ENCODE measurements at places on chromosomes 13 and 19. TPM values are rescaled to one million over a fixed set of nuclear protein-coding genes. Genes with fewer than 3 reads are reported as not detected.

DNA sequence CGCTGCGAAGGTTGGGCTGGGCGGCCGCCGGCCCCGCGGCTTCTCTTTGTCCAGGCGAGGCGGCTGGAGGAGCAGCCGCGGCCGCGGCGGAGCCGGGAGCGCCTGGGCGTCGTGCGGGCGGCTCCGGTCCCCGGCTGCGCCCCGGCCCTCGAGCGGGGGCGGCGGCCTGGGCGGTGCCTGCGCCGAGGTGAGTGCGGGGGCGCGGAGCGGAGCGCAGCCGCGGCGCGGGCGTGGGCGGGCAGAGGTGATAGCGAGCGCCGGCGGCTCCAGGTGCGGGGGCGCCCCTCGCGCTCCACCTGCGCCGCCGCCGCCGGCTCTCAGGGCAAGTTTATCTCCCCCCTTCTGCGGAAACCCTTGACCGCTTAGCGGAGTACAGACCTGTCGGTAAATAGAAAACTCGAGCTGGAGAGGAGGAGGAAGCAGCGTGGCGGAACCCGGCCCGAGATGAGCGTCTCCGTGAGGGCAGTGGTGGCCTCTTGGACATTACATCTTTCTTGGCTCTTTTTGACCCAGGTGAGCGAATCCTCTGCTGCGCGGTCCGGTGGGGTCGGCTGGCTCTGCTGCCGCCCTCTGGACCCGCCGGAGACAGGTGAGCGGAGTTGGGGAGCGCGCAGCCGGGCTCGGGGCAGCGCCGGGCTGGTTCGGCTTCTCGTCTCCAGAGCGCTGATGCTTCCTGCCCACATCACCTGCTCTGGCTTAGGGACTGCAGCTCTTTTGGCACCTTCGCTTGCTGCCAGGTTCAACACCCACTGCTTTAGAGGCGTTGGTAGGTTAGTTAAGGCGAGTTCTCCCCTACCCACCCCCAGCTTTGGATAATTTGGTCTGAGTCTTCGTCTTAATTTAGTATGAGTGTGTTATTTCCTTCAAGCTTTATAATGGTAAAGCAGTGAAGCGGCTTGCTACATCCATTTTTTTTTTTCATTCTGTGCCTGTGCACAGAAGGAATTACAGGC lies at the start of gene MTUS2:
TSS of gene MTUS2 (plus strand) at position 241 of the 953 bp plus-strand sequence.
- H3K4me1 ChIP-seq, result peaks cover 6% of the 10 kb centered on the region
- H3K4me3 ChIP-seq, result peak within 1 kb of the TSS; percentile 37
- no peak within 1 kb of the TSS for H3K27ac ChIP-seq
- H3K27me3 ChIP-seq, result peaks cover 35% of the 10 kb centered on the region
- H3K36me3 ChIP-seq, result no peaks in the 10 kb centered on the region

GRCh38 chr19:56295531-56296455 lies 18.8 kb downstream of the ZSCAN5A start:
- H3K36me3 ChIP-seq, result no peaks in the 10 kb centered on the region
- H3K27me3 ChIP-seq, result no peaks in the 10 kb centered on the region
- H3K27ac ChIP-seq, result no peak overlapping the region
- H3K4me3 ChIP-seq, result no peak overlapping the region
- peak; percentile 23 for DNase-seq

- H3K36me3 ChIP-seq, result no peaks in the 10 kb centered on the region
- H3K4me3 ChIP-seq, result no peak overlapping the region
- no peaks in the 10 kb centered on the region for H3K4me1 ChIP-seq
- H3K27ac ChIP-seq, result no peak overlapping the region
- no peak for DNase-seq
Measured at GRCh38 chr13:83297586-83298290, 584.5 kb downstream of the SLITRK1 start.

GRCh38 chr13:51071493-51071892 lies 39.6 kb downstream of the C13orf42 start:
- no peaks in the 10 kb centered on the region for H3K27me3 ChIP-seq
- no peak for DNase-seq
- H3K27ac ChIP-seq, result no peak overlapping the region

- peaks cover 4% of the 10 kb centered on the region for H3K4me1 ChIP-seq
- no peaks in the 10 kb centered on the region for H3K36me3 ChIP-seq
- DNase-seq, result peak; percentile 22
- peaks cover 22% of the 10 kb centered on the region for H3K27me3 ChIP-seq
- H3K27ac ChIP-seq, result no peak overlapping the region
Measured at GRCh38 chr13:20426766-20427448, 98.8 kb downstream of the CRYL1 start.

- DNase-seq, result no peak
- peaks cover 32% of the 10 kb centered on the region for H3K27me3 ChIP-seq
- H3K4me3 ChIP-seq, result no peak overlapping the region
Measured at GRCh38 chr13:45695198-45695730, 6.9 kb upstream of the CBY2 start.

- no peaks in the 10 kb centered on the region for H3K27me3 ChIP-seq
- H3K4me1 ChIP-seq, result no peaks in the 10 kb centered on the region
- H3K36me3 ChIP-seq, result no peaks in the 10 kb centered on the region
- no peak overlapping the region for H3K27ac ChIP-seq
Measured at GRCh38 chr19:55958356-55958755, 10.7 kb downstream of the NLRP8 start.

GRCh38 chr13:25902455-25902854 lies 149.4 kb downstream of the SHISA2 start:
- H3K27ac ChIP-seq, result no peak overlapping the region
- H3K4me3 ChIP-seq, result no peak overlapping the region
- H3K4me1 ChIP-seq, result no peaks in the 10 kb centered on the region
- DNase-seq, result no peak
- H3K36me3 ChIP-seq, result no peaks in the 10 kb centered on the region

- no peak overlapping the region for H3K27ac ChIP-seq
- H3K4me1 ChIP-seq, result no peaks in the 10 kb centered on the region
- no peak for DNase-seq
Measured at GRCh38 chr13:85993567-85993966, 194.3 kb upstream of the SLITRK6 start.

GRCh38 chr13:45207319-45207718 lies 6.5 kb upstream of the KCTD4 start:
- no peaks in the 10 kb centered on the region for H3K27me3 ChIP-seq
- no peak overlapping the region for H3K4me3 ChIP-seq
- peaks cover 35% of the 10 kb centered on the region for H3K4me1 ChIP-seq
- peaks cover 11% of the 10 kb centered on the region for H3K36me3 ChIP-seq
- peak overlapping the region; percentile 83 for H3K27ac ChIP-seq

GRCh38 chr13:27526516-27526915 lies 76.2 kb upstream of the MTIF3 start:
- no peaks in the 10 kb centered on the region for H3K4me1 ChIP-seq
- no peaks in the 10 kb centered on the region for H3K27me3 ChIP-seq
- H3K27ac ChIP-seq, result no peak overlapping the region
- no peak for DNase-seq

DNA sequence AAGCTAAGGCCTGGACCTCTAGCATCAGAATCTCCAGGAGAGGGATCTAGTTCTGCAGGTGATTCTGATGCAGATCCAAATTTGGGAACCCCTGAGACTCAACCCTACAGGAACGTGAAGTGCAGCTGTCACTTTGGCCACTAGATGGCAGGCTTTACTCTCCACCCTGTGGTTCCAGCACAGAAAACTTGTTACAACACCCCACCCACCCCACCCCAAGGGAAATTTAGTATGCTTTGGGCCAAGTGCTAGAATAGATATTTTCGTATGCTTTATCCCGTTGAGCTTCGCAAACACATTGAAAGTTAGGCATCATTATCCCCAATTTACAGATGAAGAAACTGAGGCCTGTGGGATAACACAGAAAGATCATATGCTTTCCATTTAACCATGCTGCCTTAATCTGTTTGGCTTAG lies 232.0 kb downstream of the B3GLCT start:
- H3K27ac ChIP-seq, result no peak overlapping the region
- peaks cover 6% of the 10 kb centered on the region for H3K4me1 ChIP-seq
- no peaks in the 10 kb centered on the region for H3K27me3 ChIP-seq
- H3K4me3 ChIP-seq, result no peak overlapping the region

DNA sequence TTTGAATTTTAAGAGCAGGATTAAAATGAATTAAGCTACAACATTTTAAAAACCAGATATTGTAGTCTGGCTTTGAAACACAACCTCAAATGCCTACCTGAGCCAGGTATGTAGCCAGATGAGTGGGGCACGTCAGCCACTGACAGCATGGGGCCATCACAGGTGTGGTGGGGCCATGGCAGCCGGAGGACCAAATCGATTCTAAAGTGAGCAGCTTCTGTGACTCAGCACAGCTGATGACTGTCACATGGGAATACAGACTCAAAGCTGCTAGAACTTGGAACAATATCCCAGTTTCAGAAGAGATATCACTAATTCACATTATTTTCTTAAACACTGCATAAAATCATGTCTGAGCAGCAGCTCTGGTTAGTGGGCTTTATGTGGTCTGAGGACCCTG lies 52.8 kb downstream of the SERP2 start:
- H3K36me3 ChIP-seq, result no peaks in the 10 kb centered on the region
- peaks cover 7% of the 10 kb centered on the region for H3K27me3 ChIP-seq
- peaks cover 2% of the 10 kb centered on the region for H3K4me1 ChIP-seq
- peak; percentile 82 for DNase-seq
- H3K4me3 ChIP-seq, result no peak overlapping the region

GRCh38 chr13:111429064-111429558 lies 108.7 kb downstream of the TEX29 start:
- H3K4me1 ChIP-seq, result no peaks in the 10 kb centered on the region
- H3K36me3 ChIP-seq, result no peaks in the 10 kb centered on the region
- no peak for DNase-seq
- H3K27ac ChIP-seq, result no peak overlapping the region
- H3K4me3 ChIP-seq, result no peak overlapping the region

GRCh38 chr13:44833626-44834025 lies 155.6 kb downstream of the NUFIP1 start:
- H3K27me3 ChIP-seq, result no peaks in the 10 kb centered on the region
- H3K36me3 ChIP-seq, result no peaks in the 10 kb centered on the region
- DNase-seq, result no peak
- no peak overlapping the region for H3K4me3 ChIP-seq
- peaks cover 8% of the 10 kb centered on the region for H3K4me1 ChIP-seq

GRCh38 chr13:32852526-32852925 lies 163.7 kb upstream of the KL start:
- H3K27ac ChIP-seq, result no peak overlapping the region
- H3K4me3 ChIP-seq, result no peak overlapping the region
- no peak for DNase-seq
- H3K36me3 ChIP-seq, result no peaks in the 10 kb centered on the region
- H3K4me1 ChIP-seq, result no peaks in the 10 kb centered on the region

- peak overlapping the region; percentile 49 for H3K27ac ChIP-seq
- peak; percentile 72 for DNase-seq
- no peaks in the 10 kb centered on the region for H3K36me3 ChIP-seq
Measured at GRCh38 chr13:98301721-98302120, 124.7 kb upstream of the RNF113B start.

- peaks cover 85% of the 10 kb centered on the region for H3K36me3 ChIP-seq
- no peak overlapping the region for H3K27ac ChIP-seq
- DNase-seq, result no peak
- no peak overlapping the region for H3K4me3 ChIP-seq
Measured at GRCh38 chr13:110192472-110192871, 114.5 kb downstream of the COL4A1 start.

- H3K27ac ChIP-seq, result no peak overlapping the region
- H3K4me1 ChIP-seq, result no peaks in the 10 kb centered on the region
- no peak overlapping the region for H3K4me3 ChIP-seq
- peak; percentile 81 for DNase-seq
- no peaks in the 10 kb centered on the region for H3K36me3 ChIP-seq
- H3K27me3 ChIP-seq, result peaks cover 8% of the 10 kb centered on the region
Measured at GRCh38 chr19:7658219-7658686, 10.6 kb upstream of the RETN start.

- no peaks in the 10 kb centered on the region for H3K27me3 ChIP-seq
- H3K4me1 ChIP-seq, result no peaks in the 10 kb centered on the region
- no peak for DNase-seq
- no peak overlapping the region for H3K4me3 ChIP-seq
- no peaks in the 10 kb centered on the region for H3K36me3 ChIP-seq
Measured at GRCh38 chr13:111973605-111974340, 93.2 kb upstream of the SOX1 start.

- DNase-seq, result no peak
- H3K27me3 ChIP-seq, result no peaks in the 10 kb centered on the region
- no peak overlapping the region for H3K4me3 ChIP-seq
- H3K4me1 ChIP-seq, result peaks cover 33% of the 10 kb centered on the region
- H3K27ac ChIP-seq, result peak overlapping the region; percentile 26
Measured at GRCh38 chr13:43107780-43108179, 84.4 kb downstream of the DNAJC15 start.

- H3K27ac ChIP-seq, result no peak overlapping the region
- H3K27me3 ChIP-seq, result no peaks in the 10 kb centered on the region
- H3K36me3 ChIP-seq, result no peaks in the 10 kb centered on the region
- H3K4me3 ChIP-seq, result no peak overlapping the region
Measured at GRCh38 chr13:29260684-29261083, 334.8 kb downstream of the SLC7A1 start.

- no peaks in the 10 kb centered on the region for H3K36me3 ChIP-seq
- peak overlapping the region; percentile 98 for H3K27ac ChIP-seq
- H3K4me1 ChIP-seq, result peaks cover 41% of the 10 kb centered on the region
- no peaks in the 10 kb centered on the region for H3K27me3 ChIP-seq
Measured at GRCh38 chr19:12778905-12779161, 3.5 kb upstream of the HOOK2 start.

- peaks cover 23% of the 10 kb centered on the region for H3K4me1 ChIP-seq
- H3K27ac ChIP-seq, result no peak overlapping the region
- no peaks in the 10 kb centered on the region for H3K27me3 ChIP-seq
- H3K4me3 ChIP-seq, result peak overlapping the region; percentile 62
- no peak for DNase-seq
Measured at GRCh38 chr19:38209152-38209551, 14.9 kb downstream of the DPF1 start.

DNA sequence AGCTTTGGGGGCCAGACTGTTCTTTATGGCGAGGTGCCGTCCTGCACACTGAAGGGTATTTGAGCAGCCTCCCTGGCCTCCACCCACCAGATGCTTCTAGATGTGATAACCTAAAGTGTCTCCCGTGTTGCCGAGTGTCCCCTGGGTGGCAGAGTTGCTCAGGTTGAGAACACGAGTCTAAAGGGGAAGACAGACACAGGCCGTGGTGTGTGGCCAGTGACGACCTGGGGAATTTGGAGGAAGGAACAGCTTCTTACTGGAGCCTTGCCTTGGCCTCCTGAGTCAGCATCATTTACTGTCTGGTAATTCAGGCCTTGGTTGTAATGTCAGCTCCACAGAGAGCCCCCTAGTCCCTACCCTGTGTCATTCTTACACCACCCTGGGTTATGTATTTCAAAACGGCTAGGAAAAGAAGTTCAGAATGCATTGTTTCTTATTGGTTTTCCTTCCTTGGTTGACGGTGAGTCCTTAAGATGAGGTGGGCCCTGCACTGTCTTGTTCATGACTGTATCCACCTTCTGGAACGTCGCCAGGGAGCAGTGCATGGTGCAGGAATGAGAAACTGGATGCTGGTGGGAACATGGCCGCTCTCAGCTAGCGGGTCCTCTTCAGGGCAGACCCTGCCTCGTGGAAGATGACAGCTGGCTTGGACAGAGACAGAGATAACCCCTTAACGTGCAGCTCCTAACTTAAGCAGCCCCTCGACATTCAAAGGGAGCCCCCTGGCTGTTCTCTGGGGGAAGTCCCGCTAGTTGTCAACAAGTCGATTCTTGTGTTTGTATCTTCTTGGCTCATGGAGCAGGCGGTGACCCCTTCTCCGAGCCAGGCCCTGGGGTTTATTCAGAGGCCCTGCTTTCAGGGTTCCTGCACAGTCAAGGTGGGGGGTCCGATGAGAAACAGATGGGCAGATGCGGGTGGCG lies 7.2 kb downstream of the SIN3B start:
- no peak overlapping the region for H3K27ac ChIP-seq
- no peak for DNase-seq
- no peak overlapping the region for H3K4me3 ChIP-seq
- H3K36me3 ChIP-seq, result peaks cover 74% of the 10 kb centered on the region
- peaks cover 7% of the 10 kb centered on the region for H3K4me1 ChIP-seq
- no peaks in the 10 kb centered on the region for H3K27me3 ChIP-seq

The ARHGEF1 gene
- 30.6 TPM for total RNA-seq

The HTR2A gene
- under 0.01 TPM for total RNA-seq

The POSTN gene
- 1,081 TPM for total RNA-seq

The ZNF442 gene
- 3.5 TPM for total RNA-seq

The CEACAM3 gene
- not detected for total RNA-seq

The ZNF541 gene
- under 0.01 TPM for total RNA-seq

The PCP2 gene
- not detected for total RNA-seq

The THSD1 gene
- total RNA-seq, result 18.3 TPM

The ERVK3-1 gene
- total RNA-seq, result 29.3 TPM
